ENCODE measurements at places on chromosomes 11 and 22.

DNA sequence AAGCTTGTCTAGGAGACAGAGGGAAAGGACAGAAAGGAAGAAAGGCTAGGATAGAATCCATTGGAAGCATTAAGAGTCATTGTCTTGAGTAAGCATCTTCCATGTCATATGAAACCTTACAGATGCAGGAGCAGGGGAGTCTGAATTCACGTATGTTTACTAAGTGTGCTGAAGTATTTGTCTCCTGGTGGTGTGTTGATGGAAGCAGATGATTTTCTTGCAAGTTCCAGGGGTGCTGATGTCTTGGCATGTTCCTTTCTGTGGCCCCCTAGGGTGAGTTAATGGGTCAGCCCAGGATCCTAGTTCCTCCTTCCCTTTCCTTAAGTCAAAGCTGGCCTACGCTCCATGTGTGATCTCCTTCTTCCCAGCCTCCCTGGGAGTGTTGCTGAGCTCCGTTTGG, 110.2 kb downstream of the TEAD1 start:
- DNase-seq, result no peak

DNA sequence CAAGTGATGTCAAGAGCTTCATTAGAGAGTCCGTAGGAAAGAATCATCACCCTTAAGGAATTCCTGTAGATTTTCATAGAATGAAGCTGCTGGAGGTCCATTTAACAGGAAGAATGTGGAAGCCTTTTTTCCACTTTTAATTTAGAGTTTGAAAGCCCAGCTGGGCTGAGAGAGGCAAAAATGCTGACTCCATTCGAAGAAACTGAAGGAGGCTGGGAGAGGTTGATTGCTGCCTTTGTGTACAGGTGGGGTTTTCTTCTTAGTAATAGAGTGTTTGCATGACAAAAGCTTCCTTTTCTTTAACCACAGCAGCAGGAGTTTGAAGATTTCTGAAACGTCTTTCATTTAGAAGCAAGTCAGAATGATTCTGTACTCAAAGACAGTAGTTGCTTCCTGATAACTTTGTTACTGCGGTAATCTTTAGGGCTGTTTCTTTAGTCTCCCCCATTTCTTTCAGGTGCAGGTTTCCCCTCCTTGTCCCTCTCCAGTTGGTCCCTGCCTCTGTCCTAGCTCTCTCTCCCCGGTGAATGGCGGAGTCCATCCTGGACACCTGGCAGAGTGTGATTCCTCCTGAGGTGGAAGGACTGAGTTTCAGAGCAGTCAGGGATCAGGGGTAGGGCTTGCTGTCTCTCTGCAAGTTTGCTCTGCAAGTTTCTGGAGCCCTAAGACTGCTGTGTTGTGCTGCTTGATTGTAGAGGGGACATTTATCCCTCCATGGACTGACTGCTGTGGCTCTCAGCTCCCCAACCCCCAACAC, 166.2 kb downstream of the LDLRAD3 start:
- no peak for DNase-seq

DNA sequence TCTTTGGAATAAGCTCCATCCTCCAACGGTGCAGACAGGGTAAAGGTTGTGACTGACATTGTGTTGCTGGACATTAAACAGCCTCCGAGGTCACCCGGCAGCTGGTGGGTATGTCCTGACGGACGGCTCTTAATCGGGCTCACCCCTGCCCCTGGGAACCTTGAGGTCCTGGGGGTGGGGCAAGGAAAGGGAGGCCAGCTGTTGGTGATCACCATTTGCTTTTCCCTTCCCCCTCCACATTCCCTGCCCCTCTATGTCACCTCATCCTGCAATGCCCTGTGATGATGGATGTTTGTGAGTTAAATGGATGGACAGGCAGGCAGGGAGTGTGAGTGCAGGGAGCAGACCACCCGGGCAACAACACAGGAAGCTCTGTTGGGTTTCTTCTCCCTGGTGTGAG, 26.3 kb downstream of the APLNR start:
- no peak for DNase-seq

- DNase-seq, result no peak
Observed at GRCh38 chr11:70247042-70247709, 23.3 kb upstream of the PPFIA1 start.

DNA sequence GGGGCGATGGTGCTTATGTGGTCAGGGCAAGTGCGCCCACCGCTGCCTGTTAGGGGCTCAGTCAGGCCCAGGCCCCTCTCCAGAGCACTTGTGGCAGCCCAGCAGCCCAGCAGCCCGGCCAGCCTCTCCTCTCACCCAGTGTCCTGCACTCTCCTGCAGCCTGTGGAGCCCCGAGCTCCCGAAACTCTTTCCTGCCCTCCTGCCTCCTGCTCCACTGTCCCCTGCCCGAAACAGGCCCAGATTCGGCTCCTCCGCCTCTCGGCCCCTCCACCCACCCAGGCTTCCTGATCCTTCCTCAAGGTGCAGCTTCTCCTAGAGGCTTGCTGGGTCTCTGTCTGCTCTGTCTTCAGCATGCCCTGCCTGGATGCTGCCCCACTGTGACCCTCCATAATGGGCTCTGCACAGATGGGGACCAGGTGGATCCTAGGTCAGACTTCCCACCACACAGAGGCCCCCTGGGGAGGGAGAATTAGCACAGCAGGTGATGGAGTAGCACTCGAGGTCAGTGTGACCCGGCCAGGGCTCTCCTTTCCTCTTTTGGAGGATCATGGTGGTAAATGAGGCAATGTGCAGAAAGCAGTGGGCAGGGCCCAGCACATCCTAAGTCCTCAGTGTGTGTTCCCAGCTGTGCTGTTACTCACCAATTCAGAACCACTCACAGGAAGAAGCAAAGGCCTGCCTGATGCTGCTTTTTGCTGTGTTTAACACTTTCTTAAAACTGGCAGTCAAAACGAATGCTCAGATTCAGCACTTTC, 18.6 kb upstream of the NAP1L4 start:
- DNase-seq, result no peak

GRCh38 chr11:8905528-8906165, 5.3 kb upstream of the AKIP1 start:
- DNase-seq, result no peak

DNA sequence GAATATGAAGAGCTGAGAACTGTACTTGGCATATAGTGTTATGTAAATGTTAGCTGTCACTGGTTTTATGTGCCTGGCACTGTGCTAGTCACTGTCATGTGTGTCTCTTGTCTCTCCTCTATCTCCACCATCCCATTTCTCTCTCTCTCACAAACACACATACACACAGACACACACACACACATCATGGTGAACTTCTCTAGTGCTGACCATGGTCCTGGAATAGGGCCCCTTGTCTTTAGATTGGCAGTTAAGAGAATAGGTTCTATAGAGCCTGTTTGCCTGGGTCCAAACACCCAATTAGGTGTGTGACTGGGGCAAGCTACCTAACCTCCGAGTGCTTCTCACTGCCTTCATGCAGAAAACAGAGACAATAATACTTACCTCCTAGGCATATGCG, 109.7 kb upstream of the NARS2 start:
- no peak for DNase-seq

GRCh38 chr11:6420677-6421076, 1.8 kb upstream of the APBB1 start:
- DNase-seq, result no peak

DNA sequence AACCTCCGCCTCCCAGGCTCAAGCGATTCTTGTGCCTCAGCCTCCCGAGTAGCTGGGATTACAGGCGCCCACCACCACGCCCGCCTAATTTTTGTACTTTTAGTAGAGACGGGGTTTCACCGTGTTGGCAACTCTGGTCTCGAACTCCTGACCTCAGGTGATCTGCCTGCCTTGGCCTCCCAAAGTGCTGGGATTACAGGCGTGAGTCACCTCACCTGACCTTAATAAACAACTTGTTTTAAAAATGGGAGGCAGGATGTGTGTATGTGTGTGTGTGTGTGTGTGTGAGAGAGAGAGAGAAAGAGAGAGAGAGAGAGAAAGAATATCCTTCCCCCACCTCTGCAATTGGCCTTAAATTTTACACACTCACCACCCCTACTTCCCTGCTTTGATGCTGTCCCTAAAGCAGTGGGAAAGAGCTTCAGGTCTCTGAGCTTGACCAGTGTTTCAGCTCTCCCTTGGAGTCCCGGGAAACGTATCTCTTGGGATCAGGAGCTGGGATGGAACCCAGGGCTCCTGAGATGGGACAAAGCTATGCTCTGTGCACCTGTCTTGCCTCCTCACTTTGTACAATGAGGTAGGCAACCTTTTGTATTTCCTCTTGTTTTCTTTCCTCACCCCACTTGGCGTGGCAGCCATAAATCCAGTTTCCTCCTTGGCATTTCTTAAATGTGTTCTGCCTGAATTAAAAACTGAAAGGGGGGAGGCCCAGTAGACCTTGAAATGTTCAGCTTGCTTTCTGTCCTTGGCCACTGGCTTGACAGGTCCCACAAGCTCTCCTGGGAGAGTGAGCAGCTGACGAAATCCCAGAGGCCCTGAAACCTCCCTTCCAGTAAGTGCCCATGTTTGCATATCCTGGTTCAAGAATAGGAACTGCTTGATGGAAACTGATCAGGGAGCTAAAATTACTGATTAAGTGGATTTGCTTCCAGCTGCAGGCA, 17.8 kb upstream of the XBP1 start:
- DNase-seq, result no peak

DNA sequence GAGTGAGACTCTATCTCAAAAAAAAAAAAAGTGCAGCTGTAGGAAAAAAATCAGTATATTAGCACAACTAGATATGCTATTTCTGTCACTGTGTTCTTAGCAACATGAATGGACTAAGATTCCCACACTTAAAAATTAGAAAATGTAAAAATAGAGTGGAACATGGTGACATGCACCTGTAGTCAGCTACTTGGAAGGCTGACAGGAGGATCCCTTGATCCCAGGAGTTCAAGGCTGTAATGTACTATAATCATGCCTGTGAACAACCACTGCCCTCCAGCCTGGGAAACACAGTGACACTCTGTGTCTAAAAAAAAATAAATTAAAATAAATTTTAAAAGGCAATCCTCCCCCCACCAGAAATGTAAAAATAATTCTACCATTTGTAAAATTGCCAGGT, 29.8 kb downstream of the PICALM start:
- no peak for DNase-seq

DNA sequence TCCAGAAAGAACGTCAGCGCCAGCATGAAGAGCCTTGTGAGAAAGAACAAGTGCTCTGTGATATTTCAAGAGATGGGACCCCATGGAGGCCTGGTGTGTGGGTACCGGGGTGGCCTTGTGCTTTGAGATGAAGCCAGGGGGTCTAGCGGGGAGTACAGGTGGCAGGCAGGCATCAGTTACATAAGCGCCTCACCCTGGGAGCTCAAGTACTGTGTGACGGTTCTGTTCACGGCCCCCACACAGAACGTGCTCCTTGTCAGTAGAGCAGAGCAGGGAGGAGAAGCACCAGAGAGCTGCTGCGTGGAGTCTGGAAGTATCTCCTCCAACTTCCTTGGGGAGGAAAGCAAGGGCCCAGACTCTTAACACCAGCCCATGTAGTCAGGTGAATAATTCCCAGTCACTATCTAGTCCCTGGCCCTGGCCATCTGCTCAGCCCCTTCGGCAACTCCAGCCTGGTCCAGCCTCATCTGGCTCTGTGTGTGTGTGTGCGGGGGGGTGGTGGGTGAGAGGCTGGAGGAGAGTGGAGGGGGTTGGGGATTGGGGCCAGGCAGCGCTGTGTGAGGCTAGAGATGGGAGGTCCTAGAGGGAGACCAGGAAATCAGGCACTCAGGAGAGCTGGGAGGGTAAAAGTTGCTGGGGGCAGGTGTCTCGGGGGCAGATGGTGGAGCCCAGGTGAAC, 32.4 kb downstream of the MCM5 start:
- DNase-seq, result no peak

GRCh38 chr11:100675115-100675650, 11.9 kb upstream of the ARHGAP42 start:
- DNase-seq, result no peak

DNA sequence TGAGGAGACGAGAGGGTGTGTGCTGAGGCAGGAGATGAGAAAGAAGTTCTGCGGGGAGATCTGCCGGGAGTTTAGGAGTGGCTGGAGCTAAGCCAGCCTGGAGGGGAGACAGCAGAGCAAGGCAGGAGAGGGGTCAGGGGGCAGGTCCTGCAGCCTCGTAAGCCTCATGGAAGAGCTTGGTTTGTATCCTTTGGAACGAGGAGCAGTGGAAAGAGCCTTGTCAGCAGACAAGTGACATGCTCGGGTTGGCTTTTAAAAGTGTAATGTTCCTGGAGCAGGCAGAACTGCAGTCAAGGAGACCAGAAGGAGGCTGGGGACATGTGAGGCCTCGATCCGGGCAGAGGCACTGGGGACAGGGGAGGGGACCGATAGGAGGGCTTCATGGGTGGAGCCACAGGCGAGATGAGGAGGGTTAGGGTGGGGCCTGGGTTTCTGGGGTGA, 21.4 kb upstream of the TUB start:
- no peak for DNase-seq

Data from stimulated activated CD4-positive, alpha-beta T cell treated with anti-CD3 and anti-CD28 coated beads, Interleukin-12 subunit alpha, Interleukin-12 subunit beta, amount 100 ng/mL, for 4 hours (primary cell).